Stimulated activated CD4-positive, alpha-beta T cell treated with anti-CD3 and anti-CD28 coated beads, Interleukin-1b, Interleukin-23, amount 100 ng/mL, for 1 hour (primary cell): ENCODE measurements at places on chromosomes 13 and 19.

DNA sequence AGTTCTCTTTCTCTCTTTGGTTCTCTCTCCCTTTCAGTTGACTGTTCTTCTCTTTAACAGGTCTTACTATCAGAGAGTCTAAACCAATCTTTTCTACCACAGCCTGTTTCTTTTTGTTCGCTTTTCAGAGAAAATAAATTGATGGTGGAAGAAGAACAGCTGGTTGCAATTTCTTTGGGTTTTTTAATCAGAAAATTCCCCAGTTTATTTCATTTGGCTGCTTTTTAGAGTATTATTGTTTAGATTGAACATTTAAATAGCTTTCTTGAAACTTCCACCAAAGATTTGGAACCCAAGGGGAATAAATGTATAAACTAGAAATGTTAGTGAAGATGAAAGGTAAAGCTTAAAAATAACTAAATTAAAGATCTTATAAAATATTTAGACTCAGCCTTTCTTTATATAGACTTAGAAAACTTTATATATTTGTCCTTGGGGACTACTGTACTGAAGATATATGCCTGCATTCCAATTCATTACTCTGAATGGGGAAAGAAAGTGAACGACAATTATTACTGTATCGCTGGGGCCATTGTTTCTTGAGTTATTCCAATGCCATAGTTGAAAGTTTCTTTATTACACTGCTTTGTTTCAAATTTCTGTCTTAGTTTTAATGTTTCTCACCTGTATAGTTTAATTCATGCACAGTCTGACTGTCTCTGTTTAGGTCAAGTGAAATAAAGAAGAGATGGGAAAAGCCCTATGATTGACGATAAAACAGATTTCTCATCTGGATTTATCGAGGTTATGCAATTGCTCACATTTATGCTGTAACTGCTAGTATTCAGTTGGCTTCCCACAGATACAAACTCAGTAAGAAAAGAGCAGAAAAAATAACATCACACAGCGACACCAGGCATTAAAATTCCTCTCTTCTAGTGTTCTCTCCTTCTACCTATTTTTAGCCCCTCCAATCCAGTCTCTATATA, 169.4 kb upstream of the CSNK1A1L start:
- no peak for DNase-seq

DNA sequence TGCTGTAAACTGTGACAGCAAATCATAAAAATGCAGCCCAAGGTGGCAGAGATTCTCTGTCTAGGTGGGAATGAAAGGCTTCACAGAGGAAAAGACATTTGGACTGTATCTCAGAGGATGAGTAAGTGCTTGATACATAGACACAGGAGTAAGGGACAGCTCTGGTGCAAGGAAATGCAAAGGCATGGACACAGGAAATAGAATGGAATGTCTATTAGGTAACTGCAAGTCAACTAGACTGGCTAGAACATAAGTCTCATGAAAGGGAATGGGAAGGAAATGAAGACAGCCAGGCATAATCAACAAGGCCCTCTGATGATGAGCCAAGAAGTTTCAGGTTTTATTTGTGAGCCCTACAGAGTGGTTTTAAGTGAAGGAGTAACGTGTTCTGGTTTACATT, 321.7 kb downstream of the SUCLA2 start:
- no peak for DNase-seq

DNA sequence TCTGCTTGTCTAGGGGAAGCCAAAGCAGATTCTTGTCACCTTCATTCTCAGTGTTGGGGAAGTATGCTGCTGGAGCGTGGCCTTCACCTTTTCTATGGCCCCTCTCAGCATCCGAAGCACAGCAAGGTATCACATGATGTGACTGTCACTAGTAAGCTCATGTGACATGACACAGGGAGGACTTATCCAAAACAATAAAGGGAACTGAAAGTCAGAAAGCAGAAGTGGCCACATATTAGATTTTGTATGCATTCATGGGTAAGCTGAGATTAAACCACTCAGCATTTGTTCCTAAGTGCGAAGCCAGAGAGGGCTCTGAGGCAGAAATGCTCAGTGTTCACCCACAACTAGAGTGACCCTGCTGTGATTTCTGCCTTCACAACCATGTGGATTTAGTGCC, 72.8 kb upstream of the PCDH8 start:
- no peak for DNase-seq

- DNase-seq = no peak
Observed at GRCh38 chr13:78197231-78197630, 278.6 kb upstream of the EDNRB start.

- DNase-seq = no peak
Observed at GRCh38 chr19:58385313-58385890, 1.7 kb upstream of the RPS5 start.

DNA sequence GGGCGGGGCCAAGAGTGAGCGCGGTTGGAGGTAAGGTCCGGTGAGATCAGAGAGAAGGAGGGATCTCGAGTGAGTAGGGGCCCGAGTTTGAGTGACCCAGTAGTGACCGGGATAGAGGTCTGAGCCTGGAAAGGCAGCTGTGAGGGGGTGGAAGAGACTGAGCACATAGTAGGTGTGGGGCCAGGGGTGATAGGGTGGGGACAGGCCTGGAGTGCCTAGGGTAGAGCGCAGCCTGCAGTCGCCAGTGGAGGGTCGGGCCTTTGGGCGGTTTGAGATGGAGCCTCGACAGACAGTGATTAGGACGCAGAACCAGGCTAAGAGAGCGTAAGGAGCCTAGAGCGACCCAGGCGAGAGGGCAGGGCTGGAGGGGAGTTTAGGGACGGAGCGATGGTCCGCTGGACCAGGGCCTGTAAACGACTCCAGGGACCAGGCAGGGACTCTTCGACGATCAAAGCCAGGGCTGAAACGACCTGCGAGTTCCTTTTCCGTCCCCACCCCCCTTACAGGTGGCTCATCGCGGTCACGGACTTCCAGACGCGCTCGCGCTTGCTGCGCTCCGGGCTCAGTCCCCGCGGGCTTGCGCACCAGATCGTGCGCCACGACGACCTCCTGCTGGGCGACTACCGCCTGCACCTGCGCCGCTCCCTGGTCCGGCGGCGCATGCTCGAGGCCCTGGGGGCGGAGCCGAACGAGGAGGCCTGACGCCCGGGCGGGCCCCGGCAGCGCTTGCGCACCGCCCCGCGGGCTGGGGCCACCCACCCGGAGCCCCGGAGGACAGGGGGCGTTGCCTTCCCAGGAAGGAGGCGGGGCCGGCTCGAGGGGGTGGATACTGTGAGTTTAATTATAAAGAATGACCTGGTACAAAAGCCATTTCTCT, 9.4 kb downstream of the C19orf81 start:
- no peak for DNase-seq

DNA sequence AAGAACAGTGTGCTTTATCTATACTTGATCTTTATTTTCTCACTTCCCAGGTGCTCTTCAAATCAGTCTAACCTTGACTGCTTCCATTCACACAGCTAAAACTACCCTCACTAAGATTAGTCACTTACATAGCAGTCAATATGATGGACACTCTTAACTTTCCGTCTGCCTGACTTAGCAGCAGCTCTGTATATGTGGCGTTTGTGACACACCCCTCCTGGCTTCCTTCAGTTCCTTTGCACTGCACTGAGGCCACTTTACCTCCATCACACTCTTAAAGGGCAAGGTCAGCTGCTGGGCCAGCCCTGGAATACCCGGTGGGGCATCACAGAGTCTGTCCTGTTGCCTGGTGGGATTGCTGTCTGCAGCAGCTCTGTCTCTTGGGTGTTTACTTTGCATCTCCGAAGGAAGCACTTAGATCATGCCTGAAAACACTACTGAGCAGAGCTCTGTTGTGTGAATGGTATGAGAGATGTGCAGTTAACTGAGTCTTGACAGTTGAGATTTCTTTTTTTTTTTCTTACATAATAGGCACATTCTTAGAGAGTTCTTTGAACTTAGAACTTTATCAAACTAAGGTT, 35.6 kb upstream of the IL17D start:
- no peak for DNase-seq

DNA sequence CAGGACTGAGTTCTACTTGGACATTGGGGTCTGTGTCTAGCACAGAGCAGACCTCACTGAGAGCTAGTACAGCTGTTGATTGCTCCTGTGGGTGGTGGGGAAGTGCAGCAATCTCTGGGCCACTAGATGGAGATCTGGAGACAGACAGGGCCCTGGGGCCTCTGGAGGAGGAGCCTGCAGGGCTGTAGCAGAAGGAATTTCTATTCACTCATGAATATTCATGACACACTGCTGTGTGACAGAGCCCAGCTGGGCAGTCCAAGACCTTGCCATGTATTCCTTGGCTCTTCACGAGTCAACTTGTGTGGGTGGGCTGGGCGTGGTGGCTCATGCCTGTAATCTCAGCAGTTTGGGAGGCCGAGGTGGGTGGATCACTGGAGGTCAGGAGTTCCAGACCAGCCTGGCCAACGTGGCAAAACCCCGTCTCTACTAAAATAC, 37.5 kb downstream of the SUGP2 start:
- no peak for DNase-seq

DNA sequence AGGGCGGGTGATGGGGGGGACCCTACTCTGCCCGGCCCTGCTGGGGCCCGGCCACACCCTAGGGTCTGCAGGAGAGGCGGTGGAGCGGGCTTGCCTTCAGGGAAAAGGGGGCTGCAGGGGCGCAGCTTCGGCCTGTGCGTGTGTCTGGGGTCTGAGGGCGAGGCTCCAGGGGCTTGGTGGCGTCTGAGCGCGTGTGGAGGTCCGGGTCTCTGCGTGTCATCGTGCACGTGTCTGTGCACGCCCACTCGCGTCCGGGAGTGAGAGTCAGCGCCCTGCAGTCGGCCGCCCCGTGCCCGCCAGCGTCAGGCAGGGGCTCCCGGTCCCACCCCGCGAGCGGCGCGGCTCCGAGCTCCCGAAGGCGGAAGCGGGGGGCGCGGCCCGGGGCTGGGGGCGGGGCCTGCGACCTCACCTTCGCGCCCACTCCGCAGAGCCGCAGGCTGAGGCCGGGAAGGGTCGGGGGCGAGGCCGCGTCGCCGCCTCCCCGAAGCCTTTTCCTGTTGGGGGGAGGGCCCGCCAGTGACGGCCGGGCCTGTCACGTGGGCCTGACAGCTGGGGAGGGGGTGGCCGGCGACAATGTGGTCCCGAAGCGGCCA, at the start of gene ARHGAP45:
Gene ARHGAP45, plus strand, starts transcription at position 420 of the 593 bp plus-strand sequence. CDS start 239 bp downstream, outside the sequence.
- DNase-seq = peak; percentile 58

DNA sequence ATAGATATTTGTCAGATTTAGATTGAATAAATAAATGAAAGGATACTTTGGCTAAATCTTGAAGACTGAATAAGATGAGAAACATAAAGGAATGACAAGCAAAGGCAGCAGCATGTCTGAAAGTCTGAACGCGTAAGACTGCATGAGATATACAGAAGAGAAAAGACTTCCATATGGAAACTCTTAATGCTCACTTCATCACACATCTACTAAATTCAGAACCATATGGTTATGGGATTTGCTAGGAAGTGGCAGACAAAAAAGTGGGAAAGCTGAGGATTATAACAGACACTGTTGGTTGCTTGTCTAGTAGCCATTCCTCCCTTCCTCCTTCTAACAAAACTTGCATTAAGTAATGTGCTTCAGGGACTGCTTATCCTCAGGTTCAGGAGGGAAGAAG, 446.7 kb downstream of the KCTD12 start:
- no peak for DNase-seq

DNA sequence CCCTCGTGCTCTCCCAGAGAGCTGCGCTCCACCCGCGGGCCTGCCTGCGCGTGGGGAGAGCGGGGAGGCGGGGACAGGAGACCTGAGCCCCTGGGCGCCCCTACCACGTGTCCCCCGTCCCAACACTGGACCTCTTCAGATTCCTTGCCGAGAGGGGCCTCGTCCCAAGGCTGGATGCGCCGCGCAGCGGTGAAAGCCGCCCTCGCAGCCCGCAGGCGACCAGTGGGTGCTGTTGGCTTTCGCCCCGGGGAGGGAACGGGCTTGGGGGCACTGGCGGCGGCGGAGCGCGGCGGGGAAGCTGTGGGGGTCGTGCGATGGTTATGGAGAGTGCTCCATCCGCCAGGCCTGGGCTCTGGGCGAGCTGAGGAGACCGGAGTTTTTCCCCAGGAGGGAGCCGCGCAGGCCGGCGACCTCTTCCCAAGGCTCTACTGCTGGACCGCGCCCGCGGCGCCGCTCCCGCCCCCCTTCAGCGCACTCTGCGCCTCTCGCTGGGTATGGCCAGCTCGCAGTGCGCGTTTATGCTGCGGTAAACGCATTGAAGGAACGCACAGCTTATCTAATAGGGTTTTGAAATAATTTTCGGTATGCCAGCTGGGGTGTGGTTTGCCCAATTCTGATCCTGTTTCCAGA, 17.2 kb upstream of the RNF17 start:
- no peak for DNase-seq

DNA sequence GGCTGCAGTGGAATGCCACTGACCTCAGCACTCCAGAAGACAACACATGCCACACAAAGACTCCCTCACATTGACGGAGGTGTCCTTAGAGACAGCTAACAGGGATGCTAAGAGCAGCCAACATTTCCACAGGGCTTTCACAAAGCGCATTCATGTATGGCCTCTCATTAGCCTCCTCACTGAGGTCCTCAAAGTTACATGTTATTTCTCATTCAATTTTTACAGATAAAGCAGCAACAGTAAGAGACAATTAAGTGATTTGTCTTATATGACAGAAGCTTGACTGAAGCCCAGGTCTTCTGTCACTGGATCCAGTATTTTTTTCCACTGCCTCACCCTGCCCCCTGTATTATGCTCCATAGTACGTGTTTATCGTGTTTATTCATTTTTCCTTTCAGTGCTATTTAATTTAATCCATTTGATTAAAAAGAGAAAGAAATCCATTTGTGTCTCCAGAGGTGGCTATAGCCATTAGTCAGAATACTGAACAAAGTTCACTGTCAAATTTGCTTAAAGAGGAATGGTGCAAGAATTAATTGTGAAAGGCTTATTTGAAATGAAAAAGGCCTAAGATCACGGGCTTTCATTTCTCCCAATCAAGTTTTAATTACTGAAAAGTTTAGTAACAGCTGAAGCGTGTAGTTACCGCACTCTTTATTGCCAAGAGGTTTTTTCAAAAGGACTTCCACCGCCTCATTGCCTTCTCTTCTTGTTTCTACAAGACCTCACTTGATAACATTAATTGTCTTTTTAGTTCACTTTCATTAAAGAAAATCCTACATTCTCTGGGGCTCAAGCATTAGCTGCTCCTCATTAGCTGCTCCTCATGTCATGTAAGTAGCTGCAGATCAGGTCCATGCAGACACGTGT, 115.0 kb downstream of the COG6 start:
- DNase-seq = no peak

- DNase-seq = peak; percentile 27
Observed at GRCh38 chr19:44653977-44654774, 10.5 kb downstream of the PVR start.

DNA sequence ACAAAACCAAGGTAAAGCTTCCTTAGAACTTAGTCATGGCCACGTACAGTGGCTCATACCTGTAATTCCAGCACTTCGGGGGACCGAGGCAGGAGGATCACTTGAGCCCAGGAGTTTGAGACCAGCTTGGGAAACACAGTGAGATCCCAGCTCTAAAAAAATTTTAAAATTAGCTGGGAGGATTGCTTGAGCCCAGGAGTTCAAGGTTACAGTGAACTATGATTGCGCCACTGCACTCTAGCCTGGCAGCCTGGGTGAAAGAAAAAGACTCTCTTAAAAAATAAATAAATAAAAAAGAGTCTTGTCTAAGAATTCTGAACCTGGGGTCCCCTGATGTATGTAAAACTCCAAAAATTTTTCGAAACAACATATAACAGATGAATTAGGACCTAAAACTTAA, 34.9 kb downstream of the N4BP2L2 start:
- no peak for DNase-seq

GRCh38 chr13:92825938-92826596, 400.5 kb upstream of the GPC6 start:
- no peak for DNase-seq
